Substantia nigra (tissue), 51 donors: ENCODE measurements at places on chromosomes 11 and 22.

- DNase-seq: no peak
These were observed 31.7 kb upstream of the TMPRSS4 start for GRCh38 chr11:118045191-118045590.

GRCh38 chr22:47423861-47424820 lies 661.7 kb downstream of the TBC1D22A start:
- no peak for DNase-seq

DNA sequence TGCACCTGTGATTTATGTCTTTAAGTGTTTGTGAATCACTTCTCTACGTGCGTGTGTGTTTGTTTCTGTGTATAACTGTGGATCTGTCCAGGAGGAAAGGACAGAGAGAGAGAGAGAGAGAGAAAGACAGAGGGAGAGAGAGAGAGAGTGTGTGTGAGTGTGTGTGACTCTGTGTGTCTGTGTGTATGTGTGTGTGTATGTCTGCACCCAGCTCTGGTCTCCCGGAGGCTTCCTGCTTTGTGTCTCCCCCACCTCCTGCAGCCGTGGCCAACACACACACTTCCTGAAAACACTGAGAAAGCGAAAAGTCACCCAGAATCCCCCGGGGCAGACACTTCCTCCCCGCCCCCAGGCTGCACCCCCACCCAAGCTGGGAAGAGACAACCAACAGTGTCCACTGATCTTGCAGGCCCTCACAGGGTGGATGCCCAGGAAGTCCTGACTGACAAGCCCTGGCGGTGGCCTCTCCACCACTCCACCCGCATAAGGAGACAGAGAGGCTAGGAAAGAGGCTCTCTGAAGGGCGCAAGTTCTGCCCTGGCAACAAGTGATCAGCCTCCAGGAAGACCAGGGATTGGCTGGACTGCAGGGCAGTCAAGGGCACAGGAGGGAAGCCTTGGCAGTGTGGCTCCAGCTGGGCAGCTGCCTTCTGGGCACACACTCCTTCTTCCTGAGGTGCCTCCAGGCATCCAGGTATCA lies 30.0 kb downstream of the ARAP1 start:
- DNase-seq: peak; percentile 80

DNA sequence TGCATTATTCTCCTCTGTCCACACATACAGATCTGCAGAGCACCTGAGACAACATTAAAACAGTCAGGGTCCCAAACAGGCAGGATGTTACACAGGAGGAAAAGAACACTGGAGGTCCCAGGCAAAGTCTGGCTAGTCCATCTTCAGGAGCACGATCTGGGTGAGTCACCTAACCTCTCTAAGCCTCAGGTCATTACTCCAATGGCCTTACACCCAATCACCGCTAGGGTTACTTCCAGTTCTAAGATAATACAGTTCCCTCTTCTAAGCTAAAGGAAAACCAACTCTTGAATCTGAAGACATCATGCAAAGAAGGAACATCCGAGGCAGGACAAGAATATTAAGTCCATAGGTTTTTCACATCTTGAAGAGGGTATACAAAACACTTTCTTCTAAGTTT lies 24.5 kb downstream of the ASCC2 start:
- no peak for DNase-seq

- DNase-seq: no peak
These were observed 48.0 kb upstream of the CEP126 start for GRCh38 chr11:101866619-101867491.

GRCh38 chr22:28837640-28838039 lies 37.3 kb upstream of the XBP1 start:
- DNase-seq: no peak

- no peak for DNase-seq
These were observed 1581.2 kb upstream of the TENM4 start for GRCh38 chr11:81022057-81022456.

GRCh38 chr11:37511425-37511933 lies 913.4 kb upstream of the RAG2 start:
- DNase-seq: no peak

- DNase-seq: peak; percentile 52
These were observed 35.3 kb downstream of the IL18 start for GRCh38 chr11:112128483-112129121.

DNA sequence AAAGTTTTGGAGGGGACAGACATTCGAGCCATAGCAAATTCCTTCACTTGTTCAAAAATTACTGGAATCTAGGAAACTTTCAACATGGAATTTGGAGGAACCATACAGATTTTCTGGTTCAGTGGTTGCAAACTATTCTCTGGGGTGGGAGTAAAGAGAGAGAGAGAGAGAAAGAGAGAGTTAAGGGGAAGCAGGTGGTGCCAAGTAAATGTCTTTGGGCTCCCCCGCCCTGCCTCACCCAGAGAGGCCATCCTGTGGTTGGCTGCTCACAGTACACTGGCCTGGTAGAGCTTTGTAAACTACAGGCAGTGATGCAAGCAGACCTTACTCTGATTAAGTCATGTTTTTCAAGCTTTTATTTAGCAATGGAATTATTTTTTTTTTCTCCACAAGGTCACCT lies 82.6 kb downstream of the ADAMTS15 start:
- no peak for DNase-seq

DNA sequence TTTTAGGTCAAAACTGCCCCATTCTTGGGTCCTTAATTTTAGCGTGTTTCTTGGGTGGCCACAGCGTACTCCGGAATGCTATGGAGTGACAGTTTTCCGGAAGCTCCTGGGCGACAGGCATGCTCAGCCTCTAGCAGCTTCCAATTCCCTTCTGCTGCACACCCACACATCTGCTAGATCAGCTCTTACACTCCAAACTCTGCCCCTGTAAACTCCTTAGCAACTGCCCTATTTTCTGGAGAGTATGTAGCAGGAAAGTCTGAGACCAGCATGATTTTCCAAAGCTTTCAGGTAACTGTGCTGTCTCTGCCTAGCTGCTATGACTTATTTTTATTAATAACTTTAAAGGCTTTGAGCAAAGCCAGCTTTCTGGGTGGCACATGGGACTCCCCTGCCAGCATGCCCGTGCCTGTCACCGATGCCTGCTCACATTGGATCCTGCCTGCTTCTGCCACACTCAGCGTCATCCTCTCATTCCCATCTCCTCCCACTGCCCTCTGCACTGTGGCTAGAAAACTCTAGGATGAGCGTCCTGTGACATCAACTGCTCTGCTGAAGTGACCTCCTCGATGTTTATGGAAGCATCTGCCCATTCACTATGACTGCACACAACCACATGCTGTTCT lies 17.3 kb downstream of the TOLLIP start:
- no peak for DNase-seq

- no peak for DNase-seq
These were observed 61.1 kb downstream of the NFAM1 start for GRCh38 chr22:42371099-42371498.

DNA sequence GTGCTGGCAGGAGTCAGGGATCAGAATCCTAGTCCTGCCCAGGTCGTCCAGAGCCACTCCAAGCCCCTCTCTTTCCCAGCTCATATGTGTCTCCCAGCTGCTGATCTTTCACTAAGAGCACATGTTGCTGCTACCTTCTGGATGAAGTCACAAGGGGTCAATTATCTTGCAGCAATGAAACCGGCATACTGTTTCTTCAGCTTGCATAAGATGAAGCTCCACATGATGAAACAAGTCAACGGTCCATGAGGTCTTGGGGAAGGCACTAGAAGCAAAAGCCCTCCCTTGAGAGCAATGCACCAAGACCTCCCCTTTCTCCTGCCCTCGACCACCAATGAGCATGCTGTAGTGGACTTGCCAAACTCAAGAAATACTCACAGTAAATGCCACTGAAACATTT lies 148.9 kb downstream of the TENM4 start:
- DNase-seq: no peak

- DNase-seq: no peak
These were observed 15.4 kb downstream of the SHANK2 start for GRCh38 chr11:71236836-71237475.

DNA sequence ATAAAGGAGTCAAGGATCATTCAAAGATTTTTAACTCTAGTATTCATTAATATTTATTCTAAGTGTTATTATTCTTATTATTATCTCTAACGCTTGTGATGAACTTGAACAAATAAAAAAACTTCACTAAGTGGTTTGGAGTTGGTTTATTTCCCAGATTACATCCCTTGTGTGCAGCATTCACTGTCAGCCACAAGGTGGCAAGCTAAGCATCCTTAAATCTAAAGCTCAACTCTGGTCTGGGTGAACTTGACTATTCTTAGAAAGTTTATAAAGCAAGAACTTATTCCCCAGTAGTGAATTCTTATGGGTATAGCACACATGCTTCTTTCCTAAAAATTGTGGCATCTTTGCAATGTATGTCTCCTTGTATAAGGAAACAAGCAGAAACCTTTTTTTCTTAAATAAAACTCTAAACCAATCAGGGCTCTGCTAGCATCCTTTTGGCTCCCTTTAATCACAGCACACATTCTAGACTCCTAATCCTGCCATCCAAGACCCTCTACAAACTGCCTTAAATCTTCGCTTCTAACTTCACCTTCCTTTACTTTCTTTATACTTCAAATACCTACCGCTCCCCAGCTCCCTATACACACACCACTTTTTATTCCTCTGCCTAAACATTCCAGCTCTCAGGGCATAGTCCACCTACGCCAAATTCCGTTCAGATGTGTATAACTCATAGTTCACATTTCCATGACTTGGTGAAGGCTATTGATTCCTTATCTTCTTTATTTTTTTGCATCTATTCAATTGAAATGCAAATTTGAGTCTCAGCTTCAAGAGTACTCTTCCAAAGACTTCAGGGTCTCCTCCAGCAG lies 1068.8 kb downstream of the DLG2 start:
- no peak for DNase-seq

- DNase-seq: no peak
These were observed 56.2 kb downstream of the SBF1 start for GRCh38 chr22:50418624-50419023.

GRCh38 chr11:116929414-116930090 lies 92.1 kb upstream of the APOA1 start:
- DNase-seq: no peak

DNA sequence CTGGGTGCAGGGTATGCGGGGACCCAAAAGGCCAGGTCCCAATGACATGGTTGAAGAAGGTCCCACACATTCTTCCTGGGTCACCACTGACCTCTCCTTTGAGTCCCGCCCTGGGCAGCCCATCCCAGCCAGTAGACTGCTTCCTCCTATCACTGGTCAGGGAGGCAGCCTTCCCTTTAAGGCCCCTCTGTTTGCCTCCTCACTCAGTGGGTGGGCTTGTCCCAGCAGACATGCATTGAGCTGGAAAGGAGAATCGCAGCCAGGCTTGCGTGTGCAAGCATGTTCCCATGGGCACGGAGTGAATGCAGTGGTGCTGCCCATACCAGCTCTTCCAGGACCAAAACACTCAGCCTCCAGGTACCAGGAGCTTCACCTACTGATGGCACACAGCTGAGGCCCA lies 162.4 kb upstream of the SYT13 start:
- DNase-seq: no peak

DNA sequence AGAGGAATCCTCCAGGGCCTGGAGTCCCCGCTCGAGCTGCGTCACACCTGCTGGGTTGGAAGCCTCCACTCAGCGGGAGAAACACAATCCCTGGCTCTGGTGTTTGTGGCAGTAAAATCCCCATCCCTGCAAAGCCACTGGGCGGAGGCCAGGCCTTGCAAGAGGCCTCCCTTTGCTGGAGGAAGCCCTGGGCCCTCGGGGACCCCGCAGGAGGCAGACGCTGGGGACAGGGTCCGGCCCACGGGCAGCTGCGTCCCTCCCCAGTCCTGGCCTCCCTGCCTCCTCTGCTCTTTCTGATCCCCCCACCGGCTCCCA lies 194.7 kb downstream of the BRD1 start:
- DNase-seq: no peak

DNA sequence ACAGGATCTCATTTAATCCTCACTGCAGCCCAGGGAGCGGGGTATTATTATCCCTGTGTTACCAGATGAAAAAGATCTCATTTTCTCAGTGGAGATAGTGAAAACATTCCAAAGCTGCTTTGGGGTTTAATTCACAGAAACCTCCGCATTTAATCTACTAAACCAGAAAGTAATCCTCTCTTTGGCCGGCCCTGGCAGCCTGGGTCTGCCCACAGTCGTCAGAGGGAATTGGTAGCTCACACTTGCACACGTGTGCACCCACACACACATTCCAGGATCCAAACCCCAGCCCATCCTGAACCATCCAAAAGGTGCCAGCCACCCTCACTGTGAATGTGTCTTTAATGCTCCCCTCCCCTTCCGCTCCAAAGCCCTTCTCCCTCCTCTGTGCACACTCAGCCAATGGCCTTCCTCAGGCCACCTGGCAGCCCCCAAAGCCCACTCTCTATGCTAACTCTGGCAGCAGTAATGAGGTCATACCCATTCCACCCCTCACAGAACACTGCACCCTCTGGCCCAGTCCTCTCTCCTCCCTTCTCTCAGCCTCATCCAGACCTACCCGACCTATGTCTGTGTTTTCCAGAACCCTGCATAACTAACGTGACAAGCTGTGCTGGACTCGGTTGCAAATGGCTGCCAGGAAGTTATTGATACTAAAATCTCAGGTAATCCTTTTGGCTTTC lies 466.2 kb downstream of the SOX6 start:
- DNase-seq: no peak

GRCh38 chr11:46247659-46248058 lies 29.8 kb upstream of the CREB3L1 start:
- DNase-seq: no peak

- DNase-seq: no peak
These were observed 235.7 kb downstream of the DYNC2H1 start for GRCh38 chr11:103344886-103345285.

DNA sequence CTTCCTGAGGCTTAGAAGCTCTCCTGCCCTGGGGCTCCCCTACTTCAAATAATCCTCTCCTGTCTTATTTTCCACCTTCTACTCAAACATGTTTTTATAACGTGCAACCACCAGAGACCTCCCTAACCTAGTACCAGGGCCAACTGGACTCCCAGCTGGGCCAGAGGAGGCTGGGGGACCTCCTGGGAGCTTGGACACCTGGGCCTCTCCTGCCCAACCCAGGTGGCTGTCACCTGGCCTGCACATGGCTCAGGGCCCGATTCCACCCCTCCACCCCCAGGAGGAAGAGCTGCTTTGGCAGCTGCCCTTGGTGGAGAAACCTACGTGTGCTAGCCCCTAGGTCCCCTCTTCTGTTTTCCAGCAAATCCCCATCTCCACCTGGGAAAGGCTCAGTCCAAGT lies 105.2 kb downstream of the ABTB2 start:
- DNase-seq: no peak

GRCh38 chr11:102864724-102865123 lies 10.1 kb downstream of the MMP12 start:
- DNase-seq: no peak

- DNase-seq: no peak
These were observed 9.1 kb upstream of the GLYATL1B start for GRCh38 chr11:59076876-59077571.

DNA sequence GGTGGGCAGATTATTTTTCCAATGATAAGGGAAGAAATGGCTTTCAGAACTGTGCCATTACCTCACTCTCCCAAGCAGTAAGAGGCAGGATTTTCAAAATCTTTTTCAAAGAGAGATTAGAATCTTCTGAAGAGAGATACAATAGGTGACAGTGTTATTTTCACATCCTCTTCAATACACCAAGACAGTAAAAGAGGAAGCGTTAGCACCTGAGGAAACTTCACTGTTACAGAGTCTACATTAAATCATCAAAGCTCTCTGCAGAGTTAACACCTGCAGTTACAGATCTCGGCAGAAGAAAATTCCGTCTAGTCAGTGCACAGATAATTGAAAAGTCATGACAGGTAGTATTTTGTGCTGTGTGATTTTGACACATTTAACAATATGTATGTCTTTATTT lies 144.9 kb downstream of the PGR start:
- DNase-seq: no peak
